ENCODE measurements at places on chromosomes 5 and 9.

- DNase-seq: no peak
These were observed 107.4 kb downstream of the LHFPL2 start for GRCh38 chr5:78541086-78541654.

- DNase-seq: peak; percentile 78
These were observed at the start of gene CD74 for GRCh38 chr5:150412319-150413175. CD74 (minus strand) TSS chr5:150412910; CDS start chr5:150412749, 161 bp downstream.

GRCh38 chr5:136212252-136212721 is 19.3 kb upstream of the SMIM32 start:
- DNase-seq: no peak

DNA sequence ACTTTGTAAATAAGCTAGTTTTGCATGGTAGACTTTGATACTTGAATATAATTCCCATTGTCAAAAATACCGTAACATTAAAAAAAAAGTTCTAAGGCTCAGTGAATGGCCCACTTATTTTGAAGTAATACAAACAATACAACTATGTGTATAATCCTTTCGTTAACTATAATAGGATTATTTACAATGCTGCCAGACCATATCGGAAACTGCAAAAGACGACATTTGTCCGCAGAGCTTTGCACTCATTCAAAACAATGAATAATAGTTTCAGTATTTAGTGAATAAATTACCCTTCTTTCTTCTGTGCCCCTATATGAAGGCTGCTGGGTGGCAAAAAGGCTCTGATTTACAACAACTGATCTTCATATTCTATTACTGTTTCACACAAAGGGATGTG is 121.8 kb downstream of the DROSHA start:
- no peak for DNase-seq

GRCh38 chr5:148989567-148989966 is 73.3 kb downstream of the SH3TC2 start:
- DNase-seq: no peak

DNA sequence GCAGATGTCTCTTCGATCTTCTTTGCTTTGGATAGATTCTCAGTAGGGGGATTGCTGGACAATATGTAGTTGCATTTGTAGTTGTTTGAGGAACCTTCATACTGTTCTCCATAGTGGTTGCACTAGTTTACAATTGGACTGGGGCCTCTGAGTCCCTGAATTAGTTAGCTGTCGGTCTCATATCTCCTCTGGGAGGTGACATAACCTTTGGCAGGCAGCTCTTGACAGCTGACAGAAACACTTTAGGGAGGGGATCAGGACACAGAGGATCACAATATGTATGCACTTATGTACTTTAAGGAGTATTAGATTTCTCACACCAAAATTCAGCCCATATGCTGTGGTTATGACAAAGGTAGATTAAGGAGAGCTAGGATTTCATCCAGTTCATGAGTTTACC is 1279.9 kb upstream of the DMAC1 start:
- no peak for DNase-seq

DNA sequence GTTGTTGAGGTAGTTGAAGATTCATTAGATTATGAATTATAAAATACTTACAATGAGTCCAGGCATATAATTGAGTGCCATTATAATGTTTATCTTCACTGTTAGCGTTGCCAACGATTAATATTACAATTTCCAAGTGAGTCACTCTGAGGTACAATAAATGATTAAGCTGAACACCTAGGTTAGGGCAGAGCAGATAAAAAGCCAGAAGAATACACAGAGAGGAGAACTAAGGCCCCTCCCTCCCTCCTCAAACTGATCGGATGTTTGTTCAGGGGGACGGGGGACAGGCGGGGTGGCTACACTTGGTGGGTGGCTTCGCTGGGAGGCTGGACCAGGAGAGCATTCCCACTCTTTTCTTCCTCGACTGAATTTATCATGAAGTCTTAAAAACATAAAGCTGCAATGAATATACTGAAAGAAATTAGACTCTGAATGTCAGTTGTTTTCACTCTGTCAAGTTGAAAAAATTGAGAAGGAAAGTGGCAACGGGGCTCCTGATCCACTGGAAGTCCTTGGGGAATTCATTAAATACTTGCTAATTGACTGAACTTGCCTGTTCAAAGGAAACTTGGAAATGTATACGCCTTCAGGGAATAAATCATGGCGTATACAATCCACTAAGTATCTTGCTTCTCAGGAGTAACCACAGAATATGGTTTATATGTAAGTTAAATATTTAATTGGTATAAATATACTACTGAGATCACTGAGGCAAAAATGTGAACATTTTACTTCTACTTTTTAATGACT is 198.1 kb downstream of the TSSK1B start:
- no peak for DNase-seq

DNA sequence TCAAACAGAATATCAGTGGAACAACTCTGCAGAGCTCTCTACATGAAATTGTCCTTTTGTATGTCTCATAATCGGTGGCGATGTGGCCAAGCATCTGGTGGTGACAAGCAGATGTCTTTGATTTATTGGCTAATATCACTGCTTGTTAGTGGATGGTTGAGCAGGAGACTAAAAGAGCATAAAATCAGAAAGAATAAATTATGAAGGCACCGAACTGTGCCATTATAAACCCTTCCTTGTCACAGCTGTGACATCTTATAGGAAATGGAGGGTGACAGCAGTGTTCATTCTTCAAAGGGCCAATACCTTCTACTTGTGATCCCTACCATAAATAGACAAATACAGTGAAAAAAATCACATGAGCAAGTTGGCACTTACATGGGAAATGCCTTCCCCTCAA is 1404.3 kb downstream of the MAT2B start:
- DNase-seq: no peak

GRCh38 chr9:133889584-133890301 is 102.4 kb downstream of the VAV2 start:
- DNase-seq: peak; percentile 13

GRCh38 chr5:124103671-124104070 is 591.7 kb downstream of the CSNK1G3 start:
- DNase-seq: peak; percentile 39

DNA sequence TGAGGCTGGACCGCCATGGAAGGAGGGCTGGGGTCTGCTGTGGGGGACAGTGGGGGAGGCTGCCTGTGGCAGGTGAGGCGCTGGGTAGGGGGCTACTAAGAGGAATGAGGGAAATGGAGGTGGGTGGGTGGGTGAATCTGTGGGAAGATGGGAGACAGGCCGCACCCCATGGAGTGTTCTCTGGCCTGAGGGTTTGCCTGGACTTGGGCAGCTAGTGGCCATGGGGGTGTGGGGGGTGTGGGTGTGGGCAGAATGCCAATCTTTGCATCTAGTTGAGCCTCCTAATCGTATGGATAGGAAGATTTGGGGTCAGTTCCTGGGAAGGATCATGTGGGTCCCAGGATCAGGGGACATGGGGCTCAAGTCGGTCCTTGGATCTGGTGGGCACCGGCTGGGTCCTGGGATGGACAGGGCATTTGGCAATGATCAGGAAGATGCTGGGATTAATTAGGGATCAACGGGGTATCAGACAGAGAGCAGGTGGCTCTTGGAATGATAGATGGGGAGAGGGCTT is 518 bp downstream of the ZDHHC12 start:
- no peak for DNase-seq

DNA sequence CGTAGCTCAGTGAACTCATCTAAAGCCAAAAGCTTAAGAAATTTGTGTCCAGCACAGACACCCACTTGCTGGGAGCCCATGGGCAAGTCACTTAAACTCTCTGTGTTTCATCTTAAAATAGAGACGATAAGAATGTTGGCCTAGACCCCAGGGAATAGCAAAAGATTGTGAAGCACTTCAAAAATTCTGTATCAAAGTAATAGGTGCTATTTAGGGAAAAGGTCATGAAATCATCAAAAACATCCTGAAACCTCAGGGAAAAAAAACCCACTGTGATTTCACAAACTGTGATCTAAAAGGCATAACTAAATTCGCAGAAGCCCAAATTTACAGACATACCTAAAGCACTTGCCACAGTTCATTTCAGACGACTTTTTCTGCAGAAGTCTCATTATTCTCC is 278.3 kb downstream of the NR2F1-AS1 start:
- no peak for DNase-seq

DNA sequence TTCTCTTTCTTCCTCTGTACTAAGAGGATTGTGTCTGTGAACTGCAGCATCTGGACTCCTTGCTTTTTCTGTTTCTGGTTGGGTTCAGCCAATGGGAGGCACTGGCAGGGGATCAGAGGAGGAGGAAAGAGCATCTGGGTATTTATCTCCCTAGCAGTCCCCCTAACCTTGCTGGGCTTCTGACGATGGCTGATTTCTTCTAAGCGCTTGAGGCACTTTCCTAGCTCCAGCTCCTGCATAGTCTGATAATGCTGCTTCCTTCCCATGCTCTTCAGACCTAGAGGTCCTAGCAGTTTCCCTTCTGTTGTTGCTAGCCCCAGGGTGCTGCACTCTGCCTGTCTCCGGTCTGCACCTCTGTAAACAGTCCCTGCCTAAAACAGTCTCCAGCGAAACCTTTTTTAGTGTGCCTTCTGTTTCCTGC is 225.1 kb downstream of the PDZD2 start:
- no peak for DNase-seq

DNA sequence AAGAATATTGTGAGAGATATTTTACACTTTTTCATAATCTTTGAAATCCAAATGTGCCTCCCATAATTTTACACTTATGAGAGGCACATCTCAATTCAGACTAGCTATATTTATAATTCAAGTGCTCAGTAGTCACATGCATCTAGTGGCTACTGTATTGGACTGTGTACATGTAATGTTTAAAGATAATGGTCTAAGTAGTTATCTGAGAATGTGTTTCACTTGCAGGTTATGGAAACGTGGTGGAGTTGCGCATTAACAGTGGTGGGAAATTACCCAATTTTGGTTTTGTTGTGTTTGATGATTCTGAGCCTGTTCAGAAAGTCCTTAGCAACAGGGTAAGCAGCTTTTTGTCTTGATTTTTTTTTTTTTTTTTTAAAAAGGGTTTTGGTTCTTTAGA is 28.8 kb downstream of the G3BP1 start:
- no peak for DNase-seq

GRCh38 chr5:38607930-38608564 is 51.6 kb upstream of the LIFR start:
- no peak for DNase-seq

DNA sequence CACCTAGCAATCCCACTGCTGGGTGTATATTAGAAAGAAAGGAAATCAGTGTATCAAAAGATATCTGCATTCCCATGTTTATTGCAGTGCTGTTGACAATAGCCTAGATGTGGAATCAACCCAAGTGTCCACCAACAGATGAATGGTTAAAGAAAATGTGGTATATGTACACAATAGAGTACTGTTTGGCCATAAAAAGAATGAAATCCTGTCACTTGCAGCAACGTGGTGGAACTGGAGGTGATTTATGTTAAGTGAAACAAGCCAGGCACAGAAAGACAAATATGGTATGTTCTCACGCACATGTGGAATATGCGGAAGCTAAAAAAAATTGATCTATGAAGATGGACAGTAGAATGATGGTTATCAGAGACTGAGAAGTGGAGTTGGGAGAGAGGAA is 221.6 kb upstream of the DAP start:
- DNase-seq: no peak

- DNase-seq: no peak
These were observed 124.7 kb downstream of the DAB2IP start for GRCh38 chr9:121776001-121776738.
